Chondrocyte (in vitro differentiated cells): ENCODE measurements at places on chromosomes 3 and 15. TPM values are rescaled to one million over a fixed set of nuclear protein-coding genes. Genes with fewer than 3 reads are reported as not detected.

DNA sequence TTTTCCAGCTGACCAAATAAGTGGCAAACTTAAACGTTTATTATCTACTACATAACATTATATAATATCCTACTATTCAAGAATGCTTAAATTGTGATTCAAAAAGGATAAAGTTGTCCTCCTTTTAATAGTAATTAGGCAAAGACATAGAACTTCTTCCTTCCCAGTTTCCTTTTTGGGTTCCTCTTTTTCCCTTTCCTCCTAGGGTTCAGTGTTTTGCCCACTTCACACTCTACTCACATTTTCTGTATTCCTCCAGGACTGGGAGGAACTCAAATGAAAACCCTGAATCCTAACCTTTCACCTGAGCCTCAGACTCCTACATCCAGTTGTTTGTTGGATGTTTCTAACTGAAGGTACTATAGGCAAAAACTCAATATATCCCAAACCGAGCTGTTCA lies 132.5 kb downstream of the PEAK1 start:
- DNase-seq: no peak

DNA sequence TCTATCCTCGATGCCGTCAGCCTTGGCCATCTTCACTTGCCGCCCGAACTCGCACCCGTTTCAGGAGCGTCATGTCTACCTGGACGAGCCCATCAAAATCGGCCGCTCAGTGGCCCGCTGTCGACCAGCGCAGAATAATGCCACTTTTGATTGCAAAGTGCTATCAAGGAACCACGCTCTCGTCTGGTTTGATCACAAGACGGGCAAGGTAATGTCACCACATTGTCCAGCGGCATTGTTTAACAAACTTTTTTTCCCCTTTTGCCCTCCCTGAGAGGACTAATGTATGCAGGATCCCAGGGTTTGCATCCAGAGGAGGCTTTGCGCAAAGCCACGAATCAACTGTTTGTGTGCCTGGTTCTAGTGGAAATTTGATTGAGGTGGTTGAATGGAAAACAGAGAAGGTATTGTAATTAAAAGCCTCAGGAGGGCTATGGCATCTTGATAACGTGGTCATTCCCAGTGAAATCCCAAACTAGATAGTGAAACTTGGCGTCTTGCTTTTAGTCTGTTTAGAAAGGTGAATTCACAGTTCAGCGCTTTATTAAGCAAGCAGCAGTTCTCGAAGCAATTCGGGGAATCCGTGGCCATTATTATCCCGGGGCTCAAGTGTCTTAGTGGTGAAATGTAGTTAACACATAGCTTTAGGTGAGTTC lies 1.7 kb downstream of the SLMAP start:
- DNase-seq: no peak

DNA sequence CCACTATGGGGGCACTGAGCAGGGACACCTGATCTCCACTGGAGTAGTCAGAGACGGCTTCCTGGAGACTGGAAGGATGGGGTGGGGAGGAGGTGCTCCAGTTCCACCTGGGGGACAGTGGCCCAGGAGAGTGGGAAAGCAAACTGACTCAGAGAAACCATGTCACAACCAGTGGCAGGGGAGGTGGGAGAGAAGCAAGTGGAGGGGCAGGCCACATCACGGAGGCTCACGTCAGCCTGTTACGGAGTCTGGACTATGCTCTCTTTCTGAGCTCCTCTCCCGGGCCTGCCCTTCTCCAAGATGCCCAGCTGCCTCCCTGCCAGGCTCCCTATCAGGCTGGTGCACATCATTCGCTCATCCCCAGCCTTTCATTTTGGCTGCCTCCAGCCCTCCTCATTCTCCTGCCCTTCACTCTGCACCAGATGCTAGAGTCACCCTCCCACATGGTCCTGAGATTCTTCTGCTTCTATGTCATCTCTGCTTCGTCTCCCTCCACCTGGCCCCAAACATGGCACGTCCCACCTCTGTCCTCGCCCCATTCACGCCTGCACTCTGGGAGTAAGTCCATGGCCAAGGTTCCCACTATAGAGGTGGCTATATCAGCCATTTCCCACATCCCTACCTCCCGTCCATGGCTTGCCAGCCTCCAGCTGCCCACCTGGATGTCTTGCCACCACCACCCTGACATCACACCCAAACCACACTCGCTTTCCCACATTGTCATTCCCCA lies 100.3 kb downstream of the ADCY5 start:
- no peak for DNase-seq

GRCh38 chr3:171301002-171301401 lies 159.2 kb downstream of the TNIK start:
- DNase-seq: no peak

DNA sequence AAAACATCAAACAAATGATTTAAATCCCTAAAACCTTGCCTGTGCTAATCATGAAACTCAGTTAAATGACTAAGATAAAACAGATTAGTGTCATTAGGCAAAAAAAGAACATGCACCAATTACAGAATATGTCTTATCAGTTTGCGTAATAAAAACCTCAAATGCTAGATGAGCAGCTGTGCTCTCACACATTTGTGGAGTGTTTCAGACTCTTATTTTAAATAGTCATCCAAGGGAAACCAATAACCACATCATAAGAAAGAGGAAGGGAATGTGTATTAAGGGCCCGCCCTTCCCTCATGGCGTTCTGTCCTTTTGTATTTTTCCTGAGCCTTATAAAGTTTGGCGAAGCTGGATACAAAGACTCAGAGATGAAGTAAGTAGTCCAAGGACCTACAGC lies 6.6 kb downstream of the SAMMSON start:
- DNase-seq: no peak

GRCh38 chr15:94080989-94081605 lies 150.3 kb upstream of the MCTP2 start:
- DNase-seq: no peak

DNA sequence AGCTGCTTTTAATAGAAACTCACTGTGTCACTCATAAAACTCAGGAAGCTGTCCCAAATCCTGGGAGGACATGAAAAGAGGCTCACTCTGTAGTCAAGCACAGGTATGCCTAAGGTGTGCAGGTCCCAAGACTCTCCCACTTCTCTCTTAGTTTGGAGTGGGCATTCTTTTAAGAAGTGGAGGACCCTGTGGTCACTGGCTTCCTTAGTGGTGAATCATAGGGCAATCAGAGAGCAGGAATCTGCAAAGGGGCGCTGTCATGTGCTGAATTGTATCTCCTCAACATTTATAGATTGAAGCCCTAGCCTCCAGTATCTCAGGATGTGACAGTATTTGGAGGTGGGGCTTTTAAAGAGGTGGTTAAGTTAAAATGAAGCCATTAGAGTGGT lies 47.2 kb upstream of the ZBTB38 start:
- DNase-seq: no peak

- peak; percentile 5 for DNase-seq
Observed at GRCh38 chr3:138842483-138843188, 7.9 kb upstream of the PIK3CB start.

- DNase-seq: no peak
Observed at GRCh38 chr15:67240235-67241131, 14.0 kb downstream of the AAGAB start.

DNA sequence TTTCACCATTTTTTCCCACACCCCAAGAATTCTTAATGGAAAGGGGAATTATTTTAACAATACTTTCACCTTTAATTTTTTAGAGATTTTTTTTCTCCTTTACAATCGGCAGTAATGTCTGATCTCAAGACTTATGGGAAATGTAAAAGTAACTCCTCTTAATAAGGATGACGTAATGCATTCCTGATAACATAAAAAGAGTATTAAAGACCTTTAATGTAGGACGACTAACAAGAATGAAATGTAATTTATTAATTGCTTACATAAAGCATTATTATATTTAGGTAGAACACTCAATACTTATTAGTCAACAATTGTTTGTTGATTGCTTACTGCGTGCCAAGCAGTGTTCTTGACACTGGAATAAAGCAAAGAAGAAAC lies 416.8 kb upstream of the NAALADL2 start:
- DNase-seq: no peak

GRCh38 chr3:29415482-29416223 lies 134.8 kb downstream of the RBMS3 start:
- no peak for DNase-seq

GRCh38 chr15:59203008-59203407 lies 3.6 kb upstream of the LDHAL6B start:
- DNase-seq: no peak

DNA sequence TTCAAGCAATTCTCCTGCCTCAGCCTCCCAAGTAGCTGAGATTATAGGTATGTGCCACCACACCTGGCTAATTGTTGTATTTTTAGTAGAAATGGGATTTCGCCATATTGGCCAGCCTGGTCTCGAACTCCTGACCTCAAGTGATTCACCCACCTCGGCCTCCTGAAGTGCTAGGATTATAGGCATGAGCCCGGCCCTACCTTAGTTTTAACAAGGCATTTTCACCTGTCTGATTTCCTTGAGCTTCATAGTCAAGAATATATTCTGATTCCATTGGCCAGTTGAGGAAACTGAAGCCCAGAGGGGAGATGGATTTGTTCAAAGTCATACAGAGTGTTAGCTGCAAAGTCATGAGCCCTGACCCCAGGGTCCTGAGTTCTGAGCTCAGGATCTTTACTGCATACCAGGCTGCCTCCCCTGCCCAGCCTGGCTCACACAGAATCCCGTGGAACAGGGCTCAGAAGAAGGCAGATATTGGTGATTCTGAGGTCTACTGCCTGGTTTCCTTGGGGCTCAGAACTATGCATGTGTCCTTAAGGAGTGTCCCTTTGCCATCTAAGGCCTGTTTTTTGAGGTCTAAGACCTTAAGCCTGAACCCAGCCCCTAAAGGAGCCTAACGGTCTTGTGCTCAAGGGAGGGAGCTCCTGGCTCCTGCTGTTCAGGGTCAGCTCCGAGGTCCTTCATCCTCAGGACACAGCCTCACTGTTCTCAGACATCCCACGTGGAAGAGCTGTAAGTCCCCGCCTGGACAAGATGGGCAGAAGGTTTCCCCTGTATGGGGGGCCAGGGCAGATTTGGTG lies 134.4 kb downstream of the SMAD6 start:
- DNase-seq: no peak

The NIT2 gene
- 46.2 to 52.7 TPM (median 46.6 TPM) in 3 replicates for total RNA-seq

The CAMKV gene
- not detected in 3 replicates for total RNA-seq

The RLBP1 gene
- total RNA-seq: not detected in 3 replicates

The BTLA gene
- total RNA-seq: 0.42 TPM in 1 of 3 replicates, not detected in the others

The TNIK gene
- 16.9 to 18.7 TPM (median 17.5 TPM) in 3 replicates for total RNA-seq
